ENCODE measurements at places on chromosomes 1 and 21. TPM values are rescaled to one million over a fixed set of nuclear protein-coding genes. Genes with fewer than 3 reads are reported as not detected.

- no peak for DNase-seq
Observed at GRCh38 chr1:212004895-212005608, 30.3 kb downstream of the INTS7 start.

DNA sequence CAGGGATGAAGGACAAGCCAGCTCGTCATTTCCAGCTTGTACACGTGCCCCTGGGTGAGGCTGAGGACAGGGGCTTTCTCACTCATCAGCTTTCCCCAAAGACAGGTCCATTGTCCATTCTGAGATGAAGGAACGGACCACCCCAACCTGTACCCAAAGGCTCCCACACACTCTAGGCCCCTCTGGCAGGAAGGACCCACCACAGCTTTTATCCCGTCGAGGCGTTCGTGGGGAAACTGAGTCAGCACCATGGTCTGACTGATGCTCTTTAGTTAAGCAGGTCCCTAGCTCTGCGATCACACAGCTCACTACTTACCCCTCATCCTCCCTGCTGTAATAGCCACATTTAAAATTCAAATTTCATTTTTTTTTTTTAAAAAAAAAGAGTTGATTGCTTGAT lies 117.3 kb downstream of the AJAP1 start:
- DNase-seq: no peak

GRCh38 chr21:39434950-39435349 lies 10.6 kb downstream of the LCA5L start:
- no peak for DNase-seq

- no peak for DNase-seq
Observed at GRCh38 chr1:111804776-111805175, 49.1 kb downstream of the DDX20 start.

DNA sequence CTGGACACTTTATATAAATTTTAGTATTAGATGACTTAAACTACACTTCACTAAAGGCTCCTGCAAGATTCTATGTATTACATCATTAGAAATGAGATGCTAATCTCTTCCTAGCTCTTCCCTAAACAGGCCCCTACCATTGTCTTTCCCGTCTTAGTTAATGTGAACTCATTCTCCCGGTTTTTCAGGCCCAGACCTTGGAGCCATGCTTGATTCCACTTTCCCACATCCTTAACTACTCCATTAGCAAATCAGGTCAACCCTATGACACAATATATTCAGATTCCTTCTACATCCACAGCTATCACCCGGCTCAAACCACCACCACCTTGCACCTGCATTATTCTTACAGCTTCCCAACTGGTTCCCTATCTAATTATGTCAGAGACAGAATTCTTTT lies 73.3 kb downstream of the NVL start:
- no peak for DNase-seq

GRCh38 chr1:92701147-92701546 lies 83.8 kb downstream of the EVI5 start:
- no peak for DNase-seq

DNA sequence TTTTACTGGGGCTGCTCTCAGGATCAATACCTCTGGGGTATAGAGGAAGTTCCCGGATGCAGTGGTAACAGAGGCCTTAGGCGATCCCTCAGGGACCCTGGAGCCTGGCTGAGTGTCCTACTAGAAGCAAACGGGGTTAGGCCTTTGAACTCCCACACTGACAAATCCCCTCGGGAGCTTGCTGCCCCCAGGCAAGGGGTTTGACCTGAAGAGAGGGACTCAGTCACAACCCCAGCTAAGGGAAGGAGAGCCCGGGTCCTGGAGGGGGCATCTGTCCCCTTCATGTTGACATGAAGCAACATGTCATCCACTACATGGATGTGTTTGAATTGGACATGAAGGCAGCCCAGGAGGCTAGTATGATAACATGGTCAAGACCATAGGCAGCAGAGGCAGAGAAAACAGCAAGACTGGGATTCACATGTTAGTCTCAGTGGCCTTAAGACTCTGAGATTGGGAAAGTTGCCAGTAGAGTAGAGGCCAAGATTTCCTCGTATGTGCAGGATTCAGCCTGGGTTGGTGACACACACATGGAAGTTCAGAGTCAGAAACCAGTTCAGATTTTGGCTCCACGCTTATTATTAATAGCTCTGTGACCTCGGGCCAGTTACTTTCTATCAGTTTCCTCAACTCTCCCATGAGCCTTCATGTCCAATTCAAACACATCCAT lies 101.5 kb downstream of the KCNN3 start:
- no peak for DNase-seq

DNA sequence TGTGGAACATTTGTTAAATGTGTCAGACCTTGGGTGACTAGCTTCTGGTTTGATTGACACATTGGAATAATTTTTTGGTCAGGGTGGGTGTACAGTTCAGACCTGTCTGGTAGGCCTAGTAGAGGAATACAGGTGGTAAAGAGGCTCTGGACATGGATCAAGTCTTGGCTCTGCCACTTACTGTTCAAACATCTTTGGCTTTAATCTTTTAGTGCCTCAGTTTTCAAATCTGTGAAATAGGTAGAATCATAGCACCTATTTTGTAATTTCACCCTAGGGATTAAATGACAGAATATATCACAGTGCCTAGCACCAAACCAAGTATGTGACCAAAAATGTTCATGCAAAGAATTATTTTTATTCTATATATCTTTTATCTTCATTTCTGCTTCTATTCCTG lies 340.4 kb downstream of the RPS6KC1 start:
- no peak for DNase-seq

DNA sequence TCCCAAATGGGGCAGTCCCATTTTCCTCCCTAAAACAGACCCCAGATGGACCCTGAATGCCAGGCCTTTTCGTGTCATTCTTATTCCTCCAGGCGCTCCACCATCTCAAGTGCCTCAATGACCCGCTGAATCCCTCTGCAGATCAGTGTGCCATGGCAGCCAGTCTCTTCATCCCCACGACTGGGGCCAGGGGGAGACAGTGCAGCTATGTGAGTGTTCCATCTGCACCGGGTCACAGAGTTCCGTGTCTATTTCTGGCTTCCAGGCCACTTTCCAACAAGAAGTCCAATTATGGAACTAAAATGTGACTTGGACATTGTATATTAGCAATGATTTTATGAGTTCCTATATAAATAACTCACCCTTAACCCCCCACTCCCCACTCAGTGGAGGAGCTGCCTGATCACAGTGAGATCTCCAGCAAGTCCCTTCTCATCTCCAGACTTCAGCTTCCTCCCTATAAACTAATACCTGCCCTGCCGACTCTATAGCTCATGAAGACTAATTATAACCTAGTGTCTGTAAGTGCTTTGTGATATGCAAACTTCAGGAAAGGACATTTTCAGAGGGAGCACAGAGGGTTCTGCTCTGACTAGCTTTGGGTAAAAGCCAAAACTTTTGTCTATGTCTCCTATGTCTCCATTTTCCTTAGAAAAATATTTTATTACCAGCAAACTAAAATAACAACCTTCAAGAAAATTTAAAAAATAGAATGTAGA lies 56.3 kb upstream of the NFASC start:
- no peak for DNase-seq

DNA sequence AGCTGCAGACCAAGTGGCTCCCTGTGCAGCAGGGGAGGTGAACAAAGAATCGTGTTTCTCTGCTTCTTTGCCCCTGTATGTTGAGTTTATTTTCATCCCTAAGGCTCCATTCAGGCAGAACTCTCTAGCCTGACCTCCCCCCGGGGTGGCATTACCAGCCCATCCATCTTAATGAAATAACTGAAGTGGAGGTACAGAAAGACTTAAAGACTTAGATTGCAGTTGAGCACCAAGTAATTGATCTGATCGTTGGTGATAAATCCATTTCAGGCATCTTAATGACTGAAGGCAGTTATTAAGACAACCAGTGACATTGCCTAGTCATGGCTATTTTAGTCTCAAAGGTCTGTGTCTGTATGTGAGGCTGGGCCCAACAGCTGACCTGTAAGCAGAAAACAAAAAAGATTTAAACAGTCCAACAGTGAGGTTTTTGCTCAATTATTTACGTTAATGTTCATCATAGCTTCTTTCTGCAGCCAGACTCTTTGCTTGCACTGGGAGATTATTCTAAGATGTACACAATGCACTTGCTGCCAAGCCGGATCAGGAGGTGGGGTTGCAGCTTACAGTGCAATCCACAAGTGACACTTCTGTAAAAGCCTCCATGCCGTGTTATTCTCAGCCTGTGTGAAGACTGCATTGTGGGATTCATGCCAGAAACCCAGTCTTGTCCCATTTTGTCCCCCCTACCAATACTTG lies 363.0 kb upstream of the DUSP10 start:
- no peak for DNase-seq

DNA sequence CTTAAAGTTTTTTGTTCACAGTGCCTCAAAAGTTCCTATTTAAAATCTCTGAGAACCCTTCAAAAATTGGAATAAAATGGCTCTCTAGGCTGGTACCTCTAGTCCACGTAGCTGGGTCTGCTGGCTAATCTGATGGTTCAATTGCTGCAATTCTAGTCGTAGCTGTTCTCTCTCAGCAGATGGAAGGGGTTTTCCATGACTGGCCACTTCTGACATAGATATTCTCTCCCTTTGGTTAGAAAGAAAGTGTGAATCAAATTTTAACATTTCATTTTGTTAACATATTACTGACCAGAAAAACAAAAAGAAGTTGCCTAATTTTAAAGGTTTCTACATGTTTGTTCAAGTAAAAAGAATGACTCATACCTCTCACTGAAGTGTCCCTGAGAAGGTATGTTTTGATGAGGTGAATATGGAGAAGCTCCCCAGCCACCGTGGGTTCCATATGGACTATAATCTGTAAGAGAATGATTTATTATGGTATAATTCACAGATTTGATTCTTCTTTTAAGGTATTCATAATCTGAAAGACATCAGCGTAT lies 29.3 kb upstream of the SERPINC1 start:
- DNase-seq: no peak

DNA sequence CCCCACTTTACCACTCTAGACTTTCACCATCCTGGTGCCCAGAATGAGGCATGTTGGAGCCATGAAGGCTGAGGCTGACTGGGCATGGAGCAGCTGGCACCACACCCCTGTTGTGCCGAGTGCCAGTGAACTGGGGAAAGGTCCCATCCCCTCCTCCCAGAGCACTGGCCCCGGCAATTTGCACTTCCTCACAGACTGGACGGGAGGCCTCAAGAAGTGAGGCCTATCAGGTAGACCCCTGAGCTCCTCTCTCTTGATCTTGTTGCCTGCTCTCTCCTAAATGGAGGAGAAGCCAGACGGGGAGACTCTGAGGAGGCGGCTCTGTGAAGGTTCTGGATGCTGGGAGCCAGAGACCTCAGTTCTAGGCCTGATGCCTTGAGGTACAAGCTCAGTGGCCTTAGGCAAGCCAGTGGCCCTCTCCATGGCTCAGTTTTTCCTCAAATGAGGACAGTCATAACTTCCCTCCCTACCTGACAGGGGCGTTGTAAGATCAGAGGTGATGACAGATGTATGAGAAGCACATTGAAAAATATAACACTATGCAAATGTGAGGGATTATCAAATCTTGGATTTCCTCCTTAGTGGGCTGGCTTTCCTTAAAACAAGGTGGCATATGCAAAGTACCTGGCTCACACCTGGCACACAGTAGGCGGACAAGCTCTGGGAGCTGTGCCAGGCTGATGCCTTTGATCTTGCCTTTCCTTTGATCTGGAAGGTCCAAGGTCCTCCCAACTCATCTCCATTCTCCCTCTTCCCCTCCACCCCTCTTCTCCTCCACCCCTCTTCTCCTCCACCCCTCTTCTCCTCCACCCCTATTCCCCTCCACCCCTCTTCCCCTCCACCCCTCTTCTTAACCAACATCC lies 6.7 kb downstream of the GRHL3 start:
- DNase-seq: no peak

Gene FAAH
- polyA plus RNA-seq: 26.5 TPM

Gene MORC3
- 45.1 TPM for polyA plus RNA-seq

Gene EXTL1
- polyA plus RNA-seq: 4.2 TPM

Gene AGMAT
- polyA plus RNA-seq: 3.4 TPM

Gene SLC25A33
- 1.2 TPM for polyA plus RNA-seq

Gene RRAGC
- 19.7 TPM for polyA plus RNA-seq
